ENCODE measurements at places on chromosomes 13 and 19. TPM values are rescaled to one million over a fixed set of nuclear protein-coding genes. Genes with fewer than 3 reads are reported as not detected.

The PGLYRP1 gene
- total RNA-seq: not detected

The TMEM259 gene
- total RNA-seq: 119 TPM

The CCNE1 gene
- total RNA-seq: 3.1 TPM

The DKKL1 gene
- total RNA-seq: not detected

- peaks cover 90% of the 10 kb centered on the region for H3K4me1 ChIP-seq
- peak overlapping the region; percentile 98 for H3K27ac ChIP-seq
- peak overlapping the region; percentile 20 for H3K4me3 ChIP-seq
- H3K36me3 ChIP-seq: peaks cover 6% of the 10 kb centered on the region
- peak; percentile 86 for DNase-seq
Observed at GRCh38 chr19:44745341-44745831, 3.1 kb upstream of the BCL3 start.

GRCh38 chr13:23960566-23961156, 63.4 kb upstream of the C1QTNF9B start:
- no peak for DNase-seq
- H3K4me1 ChIP-seq: peaks cover 17% of the 10 kb centered on the region
- no peak overlapping the region for H3K4me3 ChIP-seq
- no peaks in the 10 kb centered on the region for H3K27me3 ChIP-seq
- H3K27ac ChIP-seq: no peak overlapping the region

Measured in left ventricle myocardium inferior (tissue), 1 donor.